ENCODE measurements at places on chromosomes 4 and X.

DNA sequence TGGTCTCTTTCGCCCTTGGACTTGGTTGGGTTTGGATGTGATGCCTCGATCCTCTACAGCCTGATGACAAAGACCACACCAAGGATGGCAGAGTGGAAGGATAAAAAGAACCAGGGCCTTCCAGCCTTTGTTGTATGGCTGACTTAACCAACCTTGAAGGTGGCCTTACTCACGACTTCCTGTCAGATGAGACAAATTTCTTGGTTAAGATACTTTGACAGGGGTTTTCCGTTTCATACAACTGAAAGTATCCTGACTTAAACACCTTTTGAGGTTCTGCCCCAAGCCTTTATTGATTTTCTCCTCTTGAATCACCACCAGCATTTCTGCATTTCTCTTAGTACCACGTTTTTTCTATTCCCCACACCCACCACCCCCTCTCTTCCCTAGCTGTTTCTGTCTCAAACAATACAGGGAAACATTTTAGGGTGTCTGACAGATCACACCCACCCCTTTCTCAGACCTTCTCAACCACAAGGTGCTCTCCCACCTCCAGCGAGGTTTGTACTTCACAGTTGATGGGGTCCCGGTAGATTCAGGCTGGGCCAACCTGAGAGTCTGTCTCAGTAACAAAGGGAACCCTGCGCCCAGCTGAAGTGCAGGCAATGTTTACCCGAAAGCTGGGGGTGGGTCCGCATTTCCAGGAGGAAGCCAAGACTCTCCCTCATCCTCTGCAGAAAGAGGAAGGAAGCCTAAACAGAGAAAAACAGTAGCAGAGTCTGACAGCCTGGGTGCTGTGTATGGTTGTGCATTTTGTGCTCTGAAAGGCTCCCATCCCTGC is 5.0 kb upstream of the TSPAN5 start:
- no peak for DNase-seq

DNA sequence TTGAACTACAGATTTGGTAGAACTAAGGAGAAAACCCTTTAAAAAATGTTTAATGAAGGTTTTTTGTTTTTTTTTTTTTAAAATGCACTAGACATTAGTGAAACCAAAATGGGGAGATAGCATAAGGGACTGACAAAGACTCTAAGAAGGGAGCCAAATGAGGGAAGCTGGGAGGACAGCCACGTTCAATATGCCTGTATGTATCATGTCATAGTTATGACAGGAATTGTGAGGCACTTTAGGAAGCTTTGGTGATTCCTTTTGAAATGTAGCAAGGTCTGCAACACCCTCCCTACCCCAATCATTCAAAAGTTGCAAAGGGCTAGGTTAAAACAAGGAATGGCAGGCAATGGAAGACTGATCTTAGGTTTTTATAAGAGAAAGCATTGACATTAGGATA is 526.0 kb downstream of the TLL1 start:
- no peak for DNase-seq

GRCh38 chrX:13721819-13722519 is 12.5 kb downstream of the TRAPPC2 start:
- no peak for DNase-seq

GRCh38 chr4:99300934-99301333 is 10.1 kb upstream of the ADH1A start:
- DNase-seq = peak; percentile 13

GRCh38 chr4:69684804-69685203 is 31.8 kb upstream of the UGT2A1 start:
- DNase-seq = no peak

GRCh38 chrX:130728208-130728607 is 174.8 kb downstream of the ENOX2 start:
- no peak for DNase-seq

DNA sequence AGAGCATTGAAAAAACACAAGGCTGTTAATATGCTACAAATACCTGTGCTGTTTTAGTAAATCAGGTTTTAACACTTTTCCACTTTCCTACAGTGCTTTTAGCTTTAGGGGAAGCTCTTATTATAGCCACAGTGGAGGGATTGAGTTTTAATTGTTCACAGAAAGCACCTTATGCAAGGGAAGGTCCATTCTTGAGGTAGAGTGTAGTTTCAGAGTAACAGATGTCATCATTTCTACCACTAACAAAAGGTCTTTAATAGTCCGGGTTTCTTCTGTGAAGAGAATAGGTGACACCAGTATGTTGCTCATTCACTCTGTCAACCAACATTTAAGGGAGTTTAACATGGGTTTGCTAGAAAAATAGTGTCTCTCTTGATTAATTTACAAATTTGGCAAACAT is 104.4 kb downstream of the STIM2 start:
- no peak for DNase-seq

DNA sequence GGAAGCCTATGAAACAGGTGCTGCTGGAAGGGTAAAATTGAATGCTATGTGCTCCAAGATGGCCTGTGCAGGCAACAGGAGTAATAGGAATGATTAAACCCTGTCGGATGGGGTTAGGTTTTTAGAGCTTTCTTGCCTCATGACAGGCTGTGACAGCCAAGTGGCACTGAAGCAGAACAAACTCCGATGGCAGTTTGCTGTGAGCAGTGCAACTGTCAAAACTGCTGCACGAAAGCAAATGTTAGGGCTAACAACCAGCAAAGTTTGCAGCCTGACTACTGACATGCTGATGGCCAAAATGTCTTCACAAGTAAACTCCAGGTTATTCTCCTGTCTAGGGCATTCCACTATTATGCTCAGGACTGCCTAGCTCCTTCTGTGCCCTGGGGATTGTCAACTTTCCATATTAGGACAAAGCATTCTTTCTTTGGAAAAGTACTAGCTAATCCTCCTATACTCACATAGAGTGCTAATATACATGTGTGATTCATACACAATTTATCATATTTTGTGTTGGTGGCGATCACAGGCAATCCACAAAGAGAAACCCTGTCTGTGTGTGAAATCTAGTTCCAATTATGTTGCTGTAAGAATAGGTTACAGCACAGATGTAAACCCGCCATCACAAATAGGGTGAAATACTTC is 486.6 kb upstream of the TENM3 start:
- no peak for DNase-seq

Data from cerebellar cortex (tissue), 1 donor.